ENCODE measurements at places on chromosomes 6 and 20.

- no peak for DNase-seq
These were observed 10.7 kb downstream of the SLC22A1 start for GRCh38 chr6:160132297-160132637.

DNA sequence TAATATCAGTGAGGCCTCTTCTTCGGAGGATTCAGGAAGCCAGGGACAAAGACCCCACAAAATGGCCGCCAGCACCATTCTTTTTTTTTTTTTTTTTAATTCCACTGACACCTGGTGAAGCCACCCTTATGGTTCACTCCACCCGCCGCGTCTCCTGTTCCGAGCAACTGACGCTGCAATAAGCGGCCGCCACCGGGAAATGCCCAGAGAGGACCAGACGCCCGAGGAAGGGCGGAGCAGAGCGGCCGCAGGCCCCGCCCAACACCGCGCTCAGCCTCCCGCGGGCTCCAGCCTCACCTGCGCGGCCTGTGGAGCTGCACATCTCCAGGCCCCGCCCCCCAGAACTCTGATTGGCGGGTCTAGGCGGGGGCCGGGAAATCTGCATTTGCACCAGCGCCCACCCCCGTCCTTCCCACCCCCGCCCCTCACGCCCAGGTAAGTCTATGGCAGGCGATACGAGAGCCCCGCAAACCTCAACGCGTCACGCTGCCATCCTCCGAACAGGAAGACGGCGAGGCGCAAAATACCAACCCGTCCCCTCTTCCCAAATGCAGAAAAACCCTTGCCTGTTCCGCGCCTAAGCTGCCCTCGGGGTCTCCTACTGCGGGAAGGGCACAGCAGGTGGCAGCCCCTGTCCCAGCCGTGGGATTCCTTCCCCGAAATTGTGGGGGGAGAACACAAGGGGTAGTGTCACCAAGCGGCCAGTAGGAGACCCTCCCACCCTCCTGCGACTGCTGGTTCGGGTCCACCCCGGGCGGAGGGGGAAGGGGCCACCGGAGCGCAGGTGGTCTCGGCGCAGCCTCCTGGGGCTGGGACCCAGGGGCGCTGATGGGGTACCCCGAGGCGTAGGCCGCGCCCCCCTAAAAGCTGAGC lies 960 bp downstream of the ATP9A start:
- DNase-seq = peak; percentile 72

DNA sequence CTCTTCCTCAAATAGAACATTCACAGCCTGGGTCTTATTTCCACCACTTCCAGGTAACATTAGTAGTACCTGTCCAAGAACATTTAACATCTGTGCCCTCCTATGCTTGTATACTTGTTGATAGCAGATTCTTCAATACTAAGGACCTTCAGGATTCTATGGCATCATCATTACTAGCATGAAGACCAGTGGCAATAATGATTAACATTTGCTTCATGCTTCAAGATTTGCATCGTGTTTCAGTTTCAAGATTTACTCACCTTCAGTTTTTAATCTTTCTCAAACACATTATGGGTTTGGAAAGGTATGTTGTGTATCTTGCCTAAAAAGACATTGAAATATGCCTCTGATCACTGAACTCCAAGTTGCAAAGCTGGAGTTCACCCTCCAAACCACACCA lies 412.8 kb upstream of the NRSN1 start:
- DNase-seq = no peak

DNA sequence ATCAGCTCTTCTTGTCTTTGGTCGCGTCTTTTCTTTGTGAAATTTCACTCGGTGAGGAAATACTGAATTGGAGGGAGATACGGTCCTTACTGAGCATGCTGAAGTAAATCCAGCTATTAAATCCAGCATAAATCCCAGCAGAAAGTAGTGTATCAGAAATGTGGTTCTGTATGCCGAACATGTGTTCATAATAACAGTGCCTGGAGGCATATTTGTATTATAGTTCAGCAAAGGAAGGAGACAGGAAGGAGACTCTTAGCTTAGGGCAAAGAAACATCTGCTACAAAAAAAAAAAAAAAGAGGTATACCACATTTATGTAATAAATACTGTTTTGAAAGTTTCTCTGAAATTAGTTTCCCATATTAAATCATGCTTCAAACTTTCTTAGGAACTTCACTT lies 211.8 kb downstream of the PLCB4 start:
- no peak for DNase-seq

- DNase-seq = no peak
These were observed 21.7 kb downstream of the FGD2 start for GRCh38 chr6:37027036-37027720.

All from HEK293T (cell line).